ENCODE measurements at places on chromosomes 4 and X.

- no peak for DNase-seq
Measured at GRCh38 chrX:45046417-45046816, 154.3 kb downstream of the DIPK2B start.

DNA sequence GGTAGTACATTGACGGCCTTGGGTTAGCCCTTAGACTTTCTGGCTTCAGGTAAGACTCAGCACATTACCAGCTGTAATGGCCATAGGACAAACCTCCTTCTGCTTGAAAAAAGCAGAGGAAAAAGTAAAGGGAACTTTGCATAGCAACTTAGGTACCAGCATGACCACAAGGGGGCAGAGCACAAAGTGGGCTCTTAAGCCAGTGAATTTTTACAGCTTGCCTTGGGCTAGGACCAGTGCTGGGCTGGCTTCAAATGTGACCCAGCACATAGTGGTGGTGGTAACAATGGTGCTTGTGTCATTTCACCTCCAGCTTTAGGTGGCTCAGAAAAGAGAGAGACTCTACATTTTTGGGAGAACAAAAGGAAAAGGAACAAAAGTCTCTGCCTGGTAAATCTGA lies 66.1 kb downstream of the KLHL4 start:
- DNase-seq: no peak

- no peak for DNase-seq
Measured at GRCh38 chrX:70452143-70452733, 7.6 kb downstream of the DLG3 start.

DNA sequence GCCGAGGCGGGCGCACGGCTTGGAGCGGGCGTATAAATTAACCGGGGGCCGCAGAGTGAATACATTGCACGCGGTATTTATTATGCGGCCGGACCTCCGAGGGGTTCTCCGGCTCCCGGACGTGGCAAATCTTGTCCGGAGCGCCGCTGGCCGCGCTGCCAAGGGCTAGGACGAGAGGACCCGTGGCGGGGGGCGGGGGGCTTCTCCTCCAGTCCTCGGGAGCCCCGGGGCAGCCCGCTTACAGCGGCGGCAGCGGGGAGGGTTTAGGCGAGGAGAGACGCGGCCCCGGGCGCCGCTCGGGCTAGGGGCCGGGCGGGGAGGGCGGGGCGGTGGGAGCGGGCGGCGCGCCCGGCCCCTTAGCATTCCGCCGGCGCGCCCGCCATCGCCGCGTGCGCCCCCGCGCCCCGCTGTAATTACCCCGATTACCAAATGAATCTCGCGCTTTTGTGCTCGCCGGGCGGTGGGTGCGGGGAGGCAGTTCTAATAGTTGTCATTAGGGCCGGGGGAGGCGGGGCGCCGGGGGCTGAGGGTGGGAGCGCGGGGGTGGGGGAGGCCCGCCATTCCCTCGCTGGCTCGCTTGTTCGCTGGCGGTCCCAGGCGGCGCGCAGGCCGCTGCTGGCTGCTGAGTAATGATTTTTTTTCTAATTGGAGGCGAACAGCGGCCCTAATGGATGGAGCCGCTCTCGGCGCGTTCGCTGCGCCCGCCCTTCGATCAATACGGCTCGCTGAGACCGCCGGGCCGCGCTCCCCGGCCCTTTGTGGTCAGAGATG lies 276.6 kb downstream of the BCOR start:
- peak; percentile 50 for DNase-seq

- no peak for DNase-seq
Measured at GRCh38 chr4:45062935-45063545, 336.7 kb upstream of the GNPDA2 start.

DNA sequence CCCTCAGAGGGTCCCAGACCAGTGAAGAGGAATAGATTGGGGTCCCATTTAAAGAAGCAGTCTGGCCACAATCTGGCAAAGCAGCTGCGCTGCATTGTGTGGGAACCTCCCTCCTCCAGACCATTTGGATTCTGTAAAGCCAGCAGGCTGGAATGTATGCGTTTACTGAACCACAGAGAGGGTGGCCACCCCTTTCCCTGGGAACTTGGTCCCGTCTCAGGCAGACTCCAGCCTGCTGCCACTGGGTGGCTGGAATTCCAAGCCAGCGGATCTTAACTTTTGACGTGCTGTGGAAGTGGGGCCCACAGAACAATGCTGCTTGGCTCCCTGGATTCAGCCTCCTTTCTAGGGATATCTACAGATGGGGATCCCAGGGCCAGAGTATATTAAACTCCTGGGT lies 307.2 kb downstream of the DACH2 start:
- no peak for DNase-seq

DNA sequence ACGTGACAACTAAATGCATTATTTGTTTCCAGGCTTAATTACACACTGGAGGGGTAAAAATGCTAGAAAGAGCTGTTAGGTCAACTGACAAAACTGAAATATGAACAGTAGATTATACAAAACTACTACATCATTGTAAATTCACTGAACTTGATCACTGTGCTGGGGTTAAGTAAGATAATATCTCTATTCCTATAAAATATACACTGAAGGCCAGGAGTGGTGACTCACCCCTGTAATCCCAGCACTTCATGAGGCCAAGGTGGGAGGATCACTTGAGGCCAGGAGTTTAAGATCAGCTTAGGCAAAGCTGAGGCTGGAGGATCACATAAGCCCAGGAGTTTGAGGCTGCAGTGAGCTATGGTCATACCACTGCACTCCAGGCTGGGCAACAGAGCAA lies 31.8 kb upstream of the NKX6-1 start:
- DNase-seq: no peak

DNA sequence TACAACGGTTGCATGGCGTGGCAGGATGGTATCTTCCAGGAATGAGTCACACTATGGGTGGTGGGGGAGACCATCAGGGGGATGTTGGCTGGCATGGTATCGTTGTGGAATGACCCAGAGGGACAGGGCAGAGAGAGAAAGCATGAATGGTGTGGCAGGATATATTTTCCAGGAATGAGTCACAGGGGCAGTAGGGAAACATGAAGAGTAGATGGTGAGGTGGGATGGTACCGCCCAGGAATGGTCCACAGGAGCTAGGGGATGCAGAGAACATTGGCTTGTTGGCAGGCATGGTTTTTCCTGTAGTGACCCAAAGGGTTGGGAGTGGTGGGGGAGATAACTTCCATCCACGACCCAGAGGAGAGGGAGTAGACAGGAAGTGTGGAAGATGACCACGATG lies 62.4 kb downstream of the MAOA start:
- DNase-seq: no peak

DNA sequence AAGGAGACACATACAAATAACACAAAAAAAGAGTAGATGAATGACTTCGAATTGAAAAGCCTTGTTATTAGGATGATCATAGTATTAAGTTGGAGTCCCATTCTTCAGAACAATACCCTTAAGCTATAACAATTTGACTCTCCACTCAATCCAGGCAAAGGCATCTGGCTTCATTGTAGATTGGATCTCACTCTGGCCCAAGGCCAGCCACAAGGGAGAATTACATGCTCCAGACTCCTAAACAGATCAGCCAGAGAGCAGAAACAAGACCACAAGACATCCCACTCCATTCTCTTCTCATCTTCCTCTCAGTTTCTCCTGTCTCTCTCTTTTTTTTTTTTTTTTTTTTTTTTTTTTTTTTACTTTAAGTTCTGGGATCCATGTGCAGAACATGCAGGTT lies 213.9 kb downstream of the DHX15 start:
- no peak for DNase-seq

DNA sequence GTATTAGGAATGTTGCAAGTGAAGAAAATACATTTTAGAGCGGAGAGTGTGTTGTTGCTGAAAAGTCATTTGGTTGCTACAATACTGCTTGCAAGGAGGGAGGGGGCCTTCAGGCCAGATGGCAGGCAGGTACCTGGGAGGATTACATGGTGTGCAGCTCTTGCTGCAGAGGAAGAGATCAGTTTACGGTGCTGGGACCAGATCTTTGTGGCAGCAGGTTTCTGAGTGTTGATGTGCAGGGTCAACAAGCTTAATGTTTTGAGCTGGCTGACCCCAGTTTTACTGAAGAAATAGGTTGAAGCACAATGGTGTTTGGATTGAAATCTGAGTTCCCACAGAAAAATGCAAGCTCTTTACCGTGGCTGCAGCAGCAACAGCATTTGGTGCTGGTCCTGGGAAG lies 96.4 kb upstream of the DDIT4L start:
- DNase-seq: no peak

GRCh38 chr4:2365054-2365912 lies 53.2 kb downstream of the ZFYVE28 start:
- no peak for DNase-seq

DNA sequence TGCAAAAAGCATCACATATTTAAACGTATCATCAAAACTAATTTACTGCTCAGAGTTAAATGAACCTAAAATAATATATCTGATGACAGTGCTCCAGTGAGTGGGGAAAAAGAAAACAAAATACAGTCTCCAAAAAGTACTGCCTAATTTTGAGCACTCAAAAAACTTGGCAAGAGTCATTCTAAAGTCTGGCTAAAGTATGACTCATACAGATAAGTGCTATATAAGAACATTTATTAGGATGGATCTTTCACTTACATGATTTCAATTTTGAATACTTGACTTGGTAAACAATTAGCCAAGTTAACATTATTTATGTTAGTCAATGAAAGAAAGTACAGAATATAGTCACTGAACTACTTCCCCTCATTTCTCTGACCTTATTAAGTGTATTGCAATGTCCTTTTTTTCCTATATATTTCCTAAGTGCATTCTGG lies 27.2 kb downstream of the FBXO8 start:
- no peak for DNase-seq

DNA sequence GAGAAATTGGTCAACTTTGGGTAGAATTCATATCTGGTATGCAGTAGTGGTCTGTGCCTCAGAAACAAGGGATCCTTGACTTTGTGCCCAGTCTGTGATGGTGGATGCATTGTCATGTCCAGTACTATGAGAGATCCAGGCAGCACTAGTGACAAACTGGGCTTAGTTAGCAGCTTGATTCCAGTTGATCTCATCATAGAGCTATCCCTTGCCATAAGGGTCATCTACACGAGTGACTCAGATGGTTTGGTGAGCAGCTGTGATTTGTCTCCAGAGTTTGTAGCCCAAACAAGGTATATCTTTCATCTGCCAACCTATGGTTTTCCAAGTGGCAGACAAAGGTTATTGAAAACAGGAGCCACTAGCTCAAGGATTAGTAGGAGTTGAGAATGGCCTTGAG lies 298.8 kb downstream of the GBA3 start:
- no peak for DNase-seq

DNA sequence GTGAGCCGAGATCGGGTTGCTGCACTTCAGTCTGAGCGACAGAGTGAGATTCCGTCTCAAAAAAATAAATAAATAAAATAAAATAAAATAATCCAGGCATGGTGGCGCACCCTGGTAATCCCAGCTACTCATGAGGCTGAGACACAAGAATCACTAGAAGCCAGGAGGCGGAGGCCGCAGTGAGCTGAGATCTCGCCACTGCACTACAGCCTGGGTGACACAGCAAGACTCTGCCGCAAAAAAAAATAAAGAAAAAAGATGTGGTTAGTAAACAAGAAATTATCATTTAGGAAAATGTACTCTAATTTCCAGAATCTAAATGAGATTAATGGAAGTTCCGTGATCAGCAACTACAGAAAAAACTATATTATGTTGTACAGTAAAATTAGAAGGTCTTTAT lies 14.5 kb upstream of the LRBA start:
- no peak for DNase-seq

DNA sequence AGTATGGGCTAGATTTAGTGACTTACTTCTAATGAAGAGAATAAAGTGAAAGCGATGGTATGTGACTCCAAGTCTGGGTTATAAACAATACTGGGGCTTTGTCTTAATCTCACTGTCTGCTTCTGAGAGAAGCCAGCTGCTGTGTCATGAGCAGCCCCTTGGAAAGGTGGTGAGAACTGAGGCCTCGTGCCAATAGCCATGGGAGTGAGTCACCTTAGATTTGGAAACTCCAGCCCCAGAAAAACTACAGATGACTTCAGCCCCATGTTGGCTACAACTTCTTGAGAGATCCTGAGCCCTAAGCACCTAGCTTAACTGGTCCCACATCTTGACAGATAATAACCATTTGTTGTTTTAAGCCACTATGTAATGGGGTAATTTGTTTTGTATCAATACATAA lies 77.6 kb downstream of the CWH43 start:
- DNase-seq: no peak

GRCh38 chr4:39469429-39470077 lies 10.7 kb downstream of the LIAS start:
- no peak for DNase-seq

DNA sequence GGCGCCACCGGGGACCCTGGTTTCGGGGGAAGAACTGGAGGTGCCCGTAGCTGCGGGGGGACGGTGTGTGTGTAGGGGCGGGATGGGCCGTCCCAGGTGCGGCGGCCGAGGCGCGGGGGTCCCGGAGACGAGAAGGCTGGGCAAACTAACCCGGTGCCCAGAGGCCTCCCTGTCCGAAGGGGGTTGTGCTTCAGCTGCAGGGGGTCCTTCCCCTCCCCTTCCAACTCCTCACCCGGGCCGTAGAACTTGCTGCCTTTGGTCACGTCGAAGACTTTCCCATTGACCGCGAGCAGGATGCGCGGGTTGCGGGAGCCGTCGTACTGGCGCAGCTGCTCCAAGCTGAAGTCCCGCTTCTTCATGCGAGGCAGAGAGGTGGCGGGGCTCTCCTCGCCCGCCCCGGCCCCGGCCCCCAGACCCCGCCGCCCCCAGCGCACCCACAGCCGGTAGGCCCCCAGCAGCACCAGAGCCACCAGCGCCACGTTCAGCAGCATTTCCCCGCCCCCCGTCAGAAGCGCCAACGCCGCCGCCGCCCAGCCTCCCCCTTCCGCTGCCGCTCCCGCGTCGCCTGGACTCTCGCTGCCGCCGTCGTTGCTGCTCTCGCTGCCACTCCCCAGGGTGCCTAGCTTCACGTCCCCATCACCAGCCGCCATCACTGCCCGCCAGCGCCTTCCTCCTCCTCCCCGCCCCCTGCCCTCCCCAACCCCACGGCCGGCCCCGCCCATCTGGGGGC lies at the start of gene PGRMC2:
PGRMC2 (minus strand) TSS at position 673 of the 730 bp plus-strand sequence; CDS start at position 650, 23 bp downstream.
- no peak for DNase-seq

DNA sequence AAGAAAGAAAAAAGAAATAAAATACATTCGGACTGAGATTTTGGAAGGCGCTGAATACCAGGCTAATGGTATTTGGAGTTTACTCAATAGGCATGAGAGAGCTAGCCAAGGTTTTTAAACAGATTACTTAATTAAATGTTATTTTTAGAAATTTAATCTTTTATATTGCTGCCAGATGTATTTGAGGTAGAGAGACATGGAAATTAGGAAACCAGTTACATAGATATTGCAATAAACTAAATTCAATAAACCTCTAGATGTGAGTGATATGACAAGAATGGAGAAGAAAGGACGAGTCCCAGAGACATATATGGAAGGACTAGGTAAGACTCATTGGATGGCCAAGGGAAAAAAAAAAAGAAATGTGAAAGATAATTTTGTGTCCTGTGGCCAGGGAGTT lies 38.5 kb upstream of the IL13RA1 start:
- DNase-seq: no peak

DNA sequence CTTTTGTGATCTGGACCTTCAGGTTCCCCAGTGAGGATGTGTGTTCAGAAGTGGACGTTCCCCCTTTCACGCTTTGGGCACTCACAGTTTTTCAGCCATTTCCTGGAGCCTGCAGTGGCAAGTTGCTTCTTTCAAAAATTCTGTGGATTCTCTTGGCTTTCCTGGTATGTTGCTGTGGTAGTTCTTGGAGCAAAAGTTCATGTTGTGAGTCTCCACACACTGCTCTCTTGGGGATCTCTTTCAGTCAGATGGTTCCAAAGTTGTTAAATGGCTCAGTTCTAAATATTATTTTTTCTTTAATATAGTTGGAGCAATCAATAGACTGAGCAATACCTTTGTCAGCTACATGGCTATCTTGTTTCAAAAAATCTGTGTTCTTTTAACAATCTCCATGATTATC lies 28.5 kb upstream of the BANK1 start:
- DNase-seq: no peak
